Posterior vena cava (tissue), 2 donors: ENCODE measurements at places on chromosomes 2 and 18.

DNA sequence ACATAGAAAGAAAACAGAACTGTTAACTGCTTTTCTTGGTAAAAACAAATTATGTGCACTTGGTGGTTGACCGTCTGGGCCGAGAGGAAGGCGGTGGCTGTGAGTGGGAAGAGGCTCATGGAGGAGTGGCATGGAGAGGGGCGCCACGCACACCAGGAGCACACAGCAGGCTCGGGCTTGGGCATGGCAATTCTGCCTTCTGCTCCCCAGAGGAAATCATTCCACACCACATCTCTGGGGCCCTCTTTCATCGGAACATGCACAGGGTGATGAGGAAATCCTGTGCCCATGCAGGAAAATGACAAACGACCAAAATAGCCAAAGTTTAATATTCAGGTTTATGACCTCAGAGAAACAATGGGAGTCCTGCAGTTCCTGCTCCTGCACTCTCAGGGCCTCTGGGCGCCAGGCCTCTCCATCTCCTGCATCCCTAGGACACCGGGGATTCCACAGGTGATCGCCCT lies 26.4 kb downstream of the WDFY1 start:
- DNase-seq: peak; percentile 62

DNA sequence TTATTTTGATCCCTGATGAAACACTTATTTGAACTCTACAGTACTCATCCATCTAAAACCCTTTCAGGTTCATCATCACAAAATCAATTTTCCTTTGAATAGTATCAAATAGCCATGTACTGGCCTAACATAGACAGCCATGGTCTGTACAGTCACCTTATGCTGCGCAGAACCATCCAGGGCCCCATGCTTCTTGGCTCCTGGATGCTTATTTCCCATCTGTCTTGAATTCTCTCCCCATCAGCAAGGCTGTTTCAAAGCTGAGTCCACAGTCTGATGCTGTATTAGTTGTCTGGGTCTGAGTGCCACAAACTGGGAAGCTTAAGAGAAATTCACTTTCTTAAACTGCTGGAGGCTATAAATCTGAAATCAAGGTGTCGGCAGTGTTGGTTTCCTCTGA lies 290.2 kb downstream of the OSR1 start:
- DNase-seq: no peak

GRCh38 chr2:107542314-107542740 lies 284.4 kb upstream of the RGPD4 start:
- no peak for DNase-seq

GRCh38 chr2:62197011-62197924 lies 1.4 kb downstream of the B3GNT2 start:
- peak; percentile 88 for DNase-seq

GRCh38 chr18:23237524-23238151 lies 102.4 kb downstream of the CABLES1 start:
- peak; percentile 87 for DNase-seq

GRCh38 chr2:74439803-74440377 lies 1.8 kb downstream of the RTKN start:
- peak; percentile 89 for DNase-seq

- no peak for DNase-seq
These were observed 90.2 kb downstream of the MCFD2 start for GRCh38 chr2:46825231-46825938.

- no peak for DNase-seq
These were observed 92.7 kb downstream of the FAM124B start for GRCh38 chr2:224309176-224309575.

GRCh38 chr2:112623913-112624777 lies 21.6 kb upstream of the SLC20A1 start:
- DNase-seq: peak; percentile 89

DNA sequence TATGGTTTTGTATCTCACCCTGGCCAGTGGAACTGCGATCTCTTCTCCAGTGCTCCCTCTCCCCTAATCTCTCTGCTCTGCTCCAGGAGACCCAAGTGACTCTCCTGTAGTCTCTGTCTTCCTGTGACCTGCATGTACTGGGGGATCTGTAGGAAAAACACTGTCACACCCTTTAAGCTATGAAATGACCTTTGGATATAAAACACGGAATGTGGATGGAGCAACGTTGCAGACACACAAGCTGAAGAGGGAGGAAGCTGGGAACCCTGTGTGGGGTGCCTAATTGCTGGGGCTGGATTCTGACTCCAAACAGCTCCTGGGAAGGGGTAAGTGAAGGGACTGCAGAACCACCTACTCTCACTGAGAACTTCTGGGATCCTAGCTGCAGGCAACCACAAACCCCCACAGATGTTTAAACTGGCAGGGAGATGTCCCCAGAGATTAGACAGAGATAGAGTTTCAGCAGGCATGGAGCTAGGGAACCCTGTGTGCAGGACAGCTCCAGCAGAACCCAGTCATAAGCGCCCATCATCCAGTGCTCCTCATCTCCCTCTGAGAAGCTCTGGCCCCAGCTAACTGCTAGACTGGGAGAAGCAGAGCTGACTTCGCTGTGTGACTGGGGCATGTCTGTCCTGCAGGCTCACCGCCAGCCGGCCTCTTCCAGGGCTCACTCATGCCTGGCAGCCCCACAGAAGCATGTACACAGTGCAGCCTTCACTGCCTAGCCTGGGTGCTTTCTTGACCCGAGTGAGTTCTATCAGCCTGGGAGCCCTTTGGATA lies 482.7 kb upstream of the SETBP1 start:
- DNase-seq: no peak

DNA sequence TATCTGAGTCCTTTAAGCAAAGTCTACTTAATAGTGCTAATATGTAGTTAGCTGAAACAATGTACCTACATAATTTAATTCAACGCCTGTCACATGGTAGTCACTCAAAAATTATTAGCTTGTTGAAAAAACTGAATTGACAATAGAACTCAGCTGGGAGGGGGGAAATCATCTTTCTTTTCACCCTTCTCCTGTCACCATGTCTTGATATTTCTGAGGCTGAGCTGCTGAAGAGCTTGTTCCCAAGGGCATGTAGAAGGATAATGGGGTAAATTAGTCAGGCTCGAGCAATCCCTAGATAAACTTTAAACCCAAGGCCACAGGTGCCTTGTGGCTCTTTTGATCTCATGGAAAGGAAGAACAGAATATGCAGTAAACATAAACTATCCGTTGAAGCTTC lies 339.6 kb upstream of the LRATD1 start:
- DNase-seq: no peak

GRCh38 chr2:239387811-239388210 lies 13.0 kb downstream of the HDAC4 start:
- DNase-seq: peak; percentile 57

GRCh38 chr2:43152186-43152585 lies 74.2 kb downstream of the ZFP36L2 start:
- DNase-seq: no peak

DNA sequence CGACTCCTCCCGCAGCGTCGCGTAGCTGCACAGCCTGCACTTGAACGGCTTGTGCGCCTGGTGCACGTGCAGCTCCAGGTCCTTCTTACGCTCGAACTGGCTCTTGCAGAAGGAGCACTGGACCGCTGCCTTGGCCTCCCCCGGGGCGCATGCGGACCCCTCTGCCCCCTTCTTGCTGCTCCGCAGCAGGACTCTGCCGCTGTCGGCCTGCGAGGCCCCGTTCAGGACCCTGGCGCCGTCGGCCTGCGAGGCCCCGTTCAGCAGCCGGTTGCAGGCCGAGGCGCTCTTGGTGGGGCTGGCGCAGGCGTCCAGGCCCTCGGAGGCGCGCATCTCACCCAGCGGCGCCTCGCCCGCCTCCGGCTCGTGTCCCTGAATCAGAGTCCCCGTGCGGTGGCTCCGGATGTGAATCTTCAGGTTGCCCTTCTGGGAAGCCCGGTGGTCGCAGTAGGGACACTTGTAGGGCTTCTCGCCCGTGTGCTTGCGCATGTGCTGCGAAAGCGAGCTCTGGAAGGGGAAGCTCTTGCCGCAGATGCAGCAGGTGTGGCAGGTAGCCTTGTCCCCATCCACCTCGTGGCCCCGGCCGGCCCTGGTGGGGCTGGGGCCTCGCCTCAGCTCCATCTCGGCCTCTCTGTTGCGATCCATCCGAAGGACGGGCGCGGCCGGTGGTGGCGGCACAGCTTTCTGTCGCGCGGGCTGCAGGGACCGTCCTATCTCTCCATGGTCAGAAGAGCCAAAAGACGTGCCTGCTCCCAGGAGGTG lies 52.5 kb downstream of the ZNF516 start:
- peak; percentile 75 for DNase-seq
